ENCODE measurements at places on chromosomes 12 and 14.

DNA sequence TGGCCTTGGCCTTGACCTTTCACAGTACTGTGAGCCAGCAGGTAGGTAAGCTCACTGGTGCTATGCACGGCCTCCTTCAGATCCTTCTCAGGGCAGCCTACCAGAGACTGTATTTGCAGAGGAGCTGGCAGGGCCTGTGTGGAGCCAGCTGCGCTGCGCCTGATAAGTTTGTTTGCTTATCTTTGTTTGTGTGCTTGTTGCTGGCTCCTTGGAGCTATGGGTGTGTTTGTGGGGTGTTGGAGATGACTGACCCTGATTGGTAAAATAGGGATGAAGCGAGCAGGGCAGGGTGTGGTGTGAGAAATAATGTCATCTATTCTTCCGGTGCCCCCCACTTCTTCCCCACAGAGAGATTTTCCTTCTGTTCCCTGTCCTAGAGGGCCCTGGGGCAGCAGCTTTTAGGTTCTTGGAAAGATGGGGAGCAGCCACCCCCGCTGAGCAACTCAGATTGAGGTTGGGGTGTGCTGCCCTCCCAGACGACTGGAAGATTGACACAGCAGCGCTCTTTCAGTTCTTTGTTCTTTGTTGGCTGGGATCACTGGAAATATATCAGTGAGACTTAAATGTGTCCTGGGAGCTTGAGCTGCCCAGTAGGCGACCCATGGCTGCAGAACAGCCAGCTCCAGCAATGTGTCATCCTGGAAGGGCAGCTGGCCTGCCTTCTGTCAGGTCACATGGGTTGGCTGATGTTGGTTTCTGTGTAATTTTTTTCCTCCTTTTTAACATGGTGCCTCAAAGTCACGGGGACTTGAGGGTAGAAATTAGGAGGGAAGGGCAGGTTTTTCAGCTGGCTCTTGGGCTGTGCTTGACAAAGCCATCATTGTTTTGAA lies 19.6 kb downstream of the MLXIP start:
- peak; percentile 77 for DNase-seq

GRCh38 chr14:36224176-36224575 lies 47.7 kb upstream of the PTCSC3 start:
- no peak for DNase-seq

DNA sequence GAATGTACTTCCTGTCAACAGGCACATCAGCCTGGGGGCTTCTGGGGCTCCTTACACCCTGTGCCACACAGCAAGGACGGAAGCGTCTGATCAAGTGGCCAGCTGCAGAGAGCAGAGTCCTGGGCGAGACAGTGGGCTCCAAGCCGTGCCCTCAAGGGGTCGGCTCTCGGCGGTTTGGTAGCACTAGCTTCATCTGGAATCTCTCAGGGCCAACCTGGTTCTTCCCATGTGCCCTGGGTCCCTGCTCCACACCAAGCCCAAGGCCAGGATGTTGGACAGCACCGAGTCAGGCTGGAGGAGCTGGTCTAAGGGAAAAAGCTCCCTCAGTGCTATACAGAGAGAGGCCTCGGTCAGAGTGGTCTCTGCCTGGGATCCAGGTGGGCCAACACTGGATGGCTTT lies 20.5 kb downstream of the DIO3 start:
- no peak for DNase-seq

DNA sequence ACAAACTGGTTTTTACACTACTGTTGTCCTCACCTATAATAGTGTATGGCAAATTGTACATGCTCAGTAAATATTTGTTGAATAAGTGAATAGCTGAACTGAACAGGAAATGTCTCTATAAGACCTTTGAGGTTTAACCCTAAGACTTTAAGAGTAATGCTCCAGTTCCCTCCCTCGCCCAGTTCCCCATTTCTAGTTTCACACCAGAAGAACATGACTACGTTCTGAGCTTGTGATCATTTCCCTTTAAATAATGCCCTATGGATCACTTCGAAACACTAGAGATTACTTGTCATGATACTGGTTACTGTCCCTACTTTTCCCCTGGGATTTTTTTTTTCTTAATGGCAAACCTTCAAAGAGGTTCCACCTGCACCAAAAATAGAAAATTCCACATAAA lies 69.3 kb downstream of the PRKD1 start:
- DNase-seq, result no peak

DNA sequence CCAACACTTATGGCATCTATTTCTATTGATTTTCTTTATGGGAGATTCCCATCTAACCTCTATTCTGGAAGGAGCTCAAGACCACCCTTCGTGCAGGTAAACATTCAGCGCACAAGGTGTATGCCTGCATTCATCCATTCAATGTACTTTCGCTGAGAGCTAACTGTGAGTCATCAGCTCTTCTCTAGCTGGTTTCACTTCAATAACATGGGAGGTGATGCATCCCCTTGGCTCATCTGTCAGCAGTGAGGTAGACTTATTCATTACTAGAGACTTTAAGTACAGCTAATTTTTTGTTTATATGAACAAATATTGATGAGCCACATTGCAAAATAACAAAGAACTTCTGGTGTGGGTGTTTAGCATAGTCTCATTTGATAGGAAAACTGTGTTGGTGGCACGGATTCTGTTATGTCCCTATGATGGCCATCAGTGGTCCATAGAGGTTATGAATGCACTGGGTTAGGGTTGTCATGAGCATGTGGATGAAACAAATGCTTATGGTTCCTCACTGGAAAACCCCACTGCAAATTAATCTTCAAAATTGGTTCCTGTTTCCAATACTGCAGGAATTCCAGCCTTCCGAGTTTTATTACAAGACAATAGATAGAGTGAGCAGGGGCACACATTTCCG lies 1151.0 kb downstream of the BCL11B start:
- DNase-seq, result no peak

DNA sequence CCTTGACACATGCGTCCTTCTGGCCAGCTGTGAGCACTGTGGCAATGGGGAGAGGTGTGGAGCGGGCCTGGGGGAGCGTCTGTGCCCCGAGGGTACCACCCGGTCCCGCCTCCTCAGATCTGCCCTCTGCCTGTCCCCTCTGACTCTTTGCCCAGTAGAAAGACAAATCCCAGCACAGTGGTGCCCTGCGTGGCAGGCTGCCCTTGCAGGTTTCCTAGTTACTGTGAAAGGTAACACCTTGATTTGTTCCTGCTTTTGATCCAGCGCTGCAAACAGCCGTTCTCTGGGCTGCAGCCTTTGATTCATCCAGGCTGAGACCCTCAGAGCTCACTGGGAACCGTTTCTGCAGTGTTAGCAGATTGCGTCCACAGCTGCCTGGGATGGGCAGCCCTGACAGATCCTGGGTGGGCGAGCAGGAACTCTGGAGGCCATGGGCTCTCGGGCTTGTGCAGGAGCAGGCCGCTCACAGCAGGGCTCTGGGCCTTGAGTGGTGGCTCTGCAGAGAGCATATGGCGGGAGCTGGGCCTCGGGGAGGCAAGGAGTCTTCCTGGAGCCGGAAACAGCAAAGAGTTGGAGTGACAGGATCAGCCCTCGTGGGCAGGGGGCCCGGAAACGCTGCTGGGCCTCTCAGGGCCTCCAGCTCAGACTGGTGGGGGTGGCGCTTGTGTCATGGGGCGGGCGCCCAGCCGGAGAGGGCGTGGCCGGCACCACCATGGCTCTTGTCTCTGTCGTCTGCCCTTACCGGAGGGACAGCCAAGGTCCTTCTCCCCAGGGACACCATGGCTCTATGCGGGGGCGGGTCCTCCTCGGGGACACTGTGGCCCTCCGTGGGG lies 16.6 kb downstream of the FBRSL1 start:
- peak; percentile 66 for DNase-seq

GRCh38 chr14:96246539-96246847 lies 9.5 kb upstream of the BDKRB1 start:
- DNase-seq, result peak; percentile 62

Measured in astrocyte of the hippocampus (primary cell).